Chondrocyte (in vitro differentiated cells): ENCODE measurements at places on chromosomes 6 and 20.

GRCh38 chr6:15042938-15043337, 202.9 kb upstream of the JARID2 start:
- no peak for DNase-seq

- no peak for DNase-seq
Observed at GRCh38 chr20:8213270-8213669, 81.2 kb downstream of the PLCB1 start.

DNA sequence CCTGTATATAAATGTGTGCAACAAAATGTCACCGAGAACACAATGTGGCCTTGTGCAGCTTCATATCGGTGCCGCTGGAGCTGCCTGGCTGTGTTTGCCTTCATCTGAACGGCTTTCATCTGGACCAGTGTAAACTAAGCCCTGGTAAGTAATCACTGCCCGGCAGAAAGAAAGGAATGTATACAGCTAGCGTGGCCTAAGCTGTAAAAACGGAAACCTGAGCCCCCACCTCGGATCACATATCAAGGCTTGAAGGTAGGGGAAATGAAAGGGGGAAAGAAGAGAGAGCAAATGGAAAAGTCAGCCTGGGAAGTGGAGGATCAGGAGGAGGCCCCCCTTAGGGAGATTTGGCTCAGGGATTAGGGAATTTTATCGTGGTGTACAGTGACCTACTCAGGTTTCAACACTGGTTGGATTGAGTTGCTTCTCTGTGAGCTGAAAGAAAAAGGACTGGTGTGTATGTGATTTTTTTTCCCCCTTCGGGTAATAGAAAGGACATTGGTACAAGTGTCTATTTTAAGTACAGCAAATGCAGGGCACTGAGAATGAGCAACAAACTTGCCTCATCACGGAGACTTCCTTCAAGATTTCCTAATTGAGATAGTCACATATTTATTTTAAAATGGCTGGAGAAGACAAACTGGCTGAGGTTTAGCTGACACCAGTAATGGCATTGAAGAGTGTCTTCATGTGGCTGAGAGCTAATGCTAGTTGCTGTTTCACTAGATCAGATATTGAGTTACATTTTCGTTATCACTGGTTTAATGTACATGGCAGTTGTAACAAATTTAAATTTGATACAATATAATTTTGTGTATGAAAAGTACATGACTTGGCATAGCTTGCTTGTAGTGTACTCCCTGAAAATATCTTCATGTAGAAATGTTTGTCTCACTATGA, 3.5 kb downstream of the SOBP start:
- DNase-seq, result no peak

- no peak for DNase-seq
Observed at GRCh38 chr6:38234934-38235682, 404.6 kb downstream of the BTBD9 start.
